Activated CD4-positive, alpha-beta T cell treated with anti-CD3 and anti-CD28 coated beads, Interleukin-2, amount 50 U/mL, for 1 hour (primary cell): ENCODE measurements at places on chromosomes 7 and 10.

GRCh38 chr10:25959540-25960232 is 25.7 kb downstream of the MYO3A start:
- DNase-seq: no peak

- no peak for DNase-seq
Measured at GRCh38 chr10:62577076-62577475, 202.9 kb downstream of the ZNF365 start.

- no peak for DNase-seq
Measured at GRCh38 chr10:38038932-38039245, 28.4 kb downstream of the ZNF33A start.

DNA sequence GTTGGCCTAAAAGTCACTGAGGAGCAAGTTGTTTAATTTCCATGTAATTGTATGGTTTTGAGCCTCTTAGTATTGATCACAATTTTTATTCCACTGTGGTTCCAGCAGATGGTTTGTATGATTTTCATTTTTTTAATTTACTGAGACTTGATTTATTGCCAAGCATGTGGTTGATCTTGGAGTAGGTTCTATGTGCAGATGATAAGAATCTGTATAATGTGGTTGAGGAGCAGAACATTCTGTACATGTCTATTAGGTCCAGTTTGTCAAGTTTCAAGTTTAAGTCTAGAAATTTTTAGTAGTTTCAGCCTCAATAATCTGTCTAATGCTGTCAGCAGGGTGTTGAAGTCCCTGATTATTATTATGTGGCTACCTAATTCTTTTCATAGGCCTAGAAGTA is 22.7 kb upstream of the ZWINT start:
- no peak for DNase-seq

DNA sequence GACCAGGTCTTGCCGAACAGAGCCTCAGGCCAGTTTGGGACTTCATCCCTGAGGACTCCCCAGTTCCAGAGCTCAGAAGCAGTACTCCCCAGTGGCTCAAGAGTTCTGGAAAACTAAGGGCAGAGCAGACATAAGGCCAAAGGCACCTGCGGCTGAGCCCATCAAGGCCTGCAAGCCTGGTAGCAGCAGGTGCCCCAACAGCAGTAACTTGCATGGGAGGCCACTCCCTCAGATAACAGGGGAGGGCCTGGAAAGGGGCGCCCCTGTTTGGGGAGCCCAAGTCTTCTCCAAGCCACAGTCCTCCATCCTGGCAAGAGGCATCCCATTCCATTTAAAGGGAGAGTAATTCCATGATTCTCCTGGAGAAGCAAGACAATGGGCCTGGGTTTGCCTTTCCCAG is 13.0 kb downstream of the POLL start:
- no peak for DNase-seq

- DNase-seq: no peak
Measured at GRCh38 chr7:5681979-5682546, 99.4 kb downstream of the RNF216 start.

GRCh38 chr7:11552676-11553296 is 279.2 kb downstream of the THSD7A start:
- no peak for DNase-seq

DNA sequence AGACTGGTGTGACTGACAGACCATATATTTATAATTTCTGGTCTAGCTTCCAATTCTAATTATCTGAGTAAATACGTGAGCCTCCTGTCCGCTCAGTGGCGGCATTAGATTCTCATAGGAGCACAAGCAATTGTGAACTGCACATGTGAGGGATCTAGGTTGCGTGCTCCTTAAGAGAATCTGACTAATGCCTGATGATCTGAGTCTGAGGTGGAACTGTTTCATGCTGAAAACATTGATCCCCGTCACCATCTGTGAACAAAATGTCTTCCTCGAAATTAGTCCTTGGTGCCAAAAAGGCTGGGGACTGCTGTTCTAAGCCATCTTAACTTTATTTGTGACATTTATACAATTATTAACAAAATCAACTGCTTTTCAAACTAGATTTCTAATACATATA is 164.7 kb upstream of the MEOX2 start:
- DNase-seq: no peak

GRCh38 chr7:184294-185264 is 7.8 kb upstream of the FAM20C start:
- no peak for DNase-seq

DNA sequence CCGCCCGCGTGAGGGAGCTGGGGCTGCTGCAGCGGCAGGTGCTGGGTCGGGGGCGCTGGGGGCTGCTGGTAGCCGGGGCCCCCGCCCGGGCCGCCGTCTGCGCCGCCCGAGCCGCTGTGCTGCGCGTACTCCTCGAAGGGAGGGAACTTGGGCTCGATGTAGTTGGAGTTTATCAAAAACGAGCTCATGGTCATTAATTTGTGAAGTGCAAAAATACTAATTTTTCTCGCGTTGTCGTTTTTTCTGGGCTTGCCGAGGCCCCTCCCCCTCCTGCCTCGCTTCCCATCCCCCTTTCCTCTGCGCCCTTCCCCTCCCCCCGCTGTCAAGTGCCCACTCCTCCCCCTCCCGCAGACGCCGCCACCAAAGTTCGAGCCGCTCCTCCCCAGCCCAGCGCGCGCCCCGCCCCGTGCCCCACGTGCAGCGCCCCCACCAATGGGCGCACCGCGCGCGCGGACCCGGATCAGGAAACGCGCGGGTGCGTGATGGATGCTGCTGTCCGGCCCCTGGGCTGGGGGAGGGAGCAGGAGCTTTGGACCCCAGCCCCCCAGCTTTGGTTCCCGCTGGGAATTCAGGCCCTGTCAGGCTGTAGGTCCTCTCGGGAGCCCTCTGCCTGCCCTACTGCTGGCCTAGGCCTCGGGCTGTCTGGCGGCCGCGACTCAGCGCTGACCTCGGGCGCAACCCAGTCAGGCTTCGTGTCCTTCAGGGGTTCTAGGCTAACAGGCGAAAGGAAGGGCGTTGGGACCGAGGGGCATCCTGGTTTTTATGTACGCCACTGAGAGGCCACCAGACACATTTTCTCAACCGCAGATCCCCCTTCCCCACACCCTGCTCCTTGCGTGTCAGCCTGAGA is at the start of gene HOXA4:
HOXA4 (minus strand) TSS at position 218 of the 850 bp plus-strand sequence; CDS start at position 194, 24 bp downstream.
- DNase-seq: peak; percentile 76

DNA sequence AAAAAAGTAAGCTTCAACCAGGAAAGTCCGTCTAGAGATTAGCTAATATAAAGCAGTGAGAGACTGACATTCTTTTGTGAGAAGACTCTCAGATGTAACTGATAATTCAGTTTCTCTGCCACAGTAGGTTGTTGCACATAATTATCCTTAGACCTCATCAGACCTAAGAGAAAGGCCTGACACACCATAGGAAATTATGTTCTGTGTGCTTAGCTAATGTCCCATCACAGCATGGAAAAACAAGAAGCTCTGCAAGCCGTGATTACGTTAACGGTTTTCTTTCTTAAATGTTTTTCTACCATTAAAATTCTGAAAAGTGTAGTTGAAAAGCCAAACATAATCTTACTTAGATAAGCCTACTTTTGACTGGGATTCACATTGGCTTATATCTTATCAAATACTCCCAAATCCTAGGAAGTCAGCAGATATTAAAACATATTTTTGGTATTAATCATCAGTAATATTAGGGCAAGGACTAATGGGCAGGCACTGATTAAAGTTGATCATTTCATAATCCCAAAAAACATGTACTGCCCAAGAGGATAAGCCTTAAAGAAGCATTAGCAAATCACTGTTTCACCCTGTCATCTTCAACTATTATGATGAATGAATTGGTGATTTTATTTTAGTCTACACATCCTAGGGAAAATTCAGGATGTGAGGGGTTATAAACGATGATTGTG is 5.2 kb downstream of the CSTF2T start:
- DNase-seq: no peak

DNA sequence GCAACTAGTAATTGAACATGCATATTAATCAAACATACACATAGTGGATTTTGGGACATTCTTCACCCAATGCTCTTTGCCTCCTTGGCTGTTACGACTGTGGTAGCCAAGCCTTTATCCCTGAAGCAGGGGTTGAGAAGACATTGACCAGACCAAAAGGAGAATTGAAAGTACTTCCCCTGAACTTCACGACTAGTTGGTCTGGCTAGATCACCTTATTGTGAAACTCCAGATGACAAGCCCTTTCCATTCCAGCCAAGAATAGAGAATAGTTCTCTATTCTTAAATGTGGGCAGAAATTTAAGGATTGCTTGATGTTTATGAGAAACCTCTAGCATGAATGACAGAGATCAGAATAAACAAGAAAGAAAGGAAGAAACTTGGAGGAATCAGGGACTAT is 97.0 kb downstream of the LRMDA start:
- no peak for DNase-seq

GRCh38 chr10:4208499-4208898 is 423.5 kb upstream of the KLF6 start:
- no peak for DNase-seq

GRCh38 chr7:31114593-31115343 is 62.7 kb downstream of the ADCYAP1R1 start:
- DNase-seq: no peak

GRCh38 chr7:132654150-132654549 is 77.9 kb upstream of the PLXNA4 start:
- no peak for DNase-seq

DNA sequence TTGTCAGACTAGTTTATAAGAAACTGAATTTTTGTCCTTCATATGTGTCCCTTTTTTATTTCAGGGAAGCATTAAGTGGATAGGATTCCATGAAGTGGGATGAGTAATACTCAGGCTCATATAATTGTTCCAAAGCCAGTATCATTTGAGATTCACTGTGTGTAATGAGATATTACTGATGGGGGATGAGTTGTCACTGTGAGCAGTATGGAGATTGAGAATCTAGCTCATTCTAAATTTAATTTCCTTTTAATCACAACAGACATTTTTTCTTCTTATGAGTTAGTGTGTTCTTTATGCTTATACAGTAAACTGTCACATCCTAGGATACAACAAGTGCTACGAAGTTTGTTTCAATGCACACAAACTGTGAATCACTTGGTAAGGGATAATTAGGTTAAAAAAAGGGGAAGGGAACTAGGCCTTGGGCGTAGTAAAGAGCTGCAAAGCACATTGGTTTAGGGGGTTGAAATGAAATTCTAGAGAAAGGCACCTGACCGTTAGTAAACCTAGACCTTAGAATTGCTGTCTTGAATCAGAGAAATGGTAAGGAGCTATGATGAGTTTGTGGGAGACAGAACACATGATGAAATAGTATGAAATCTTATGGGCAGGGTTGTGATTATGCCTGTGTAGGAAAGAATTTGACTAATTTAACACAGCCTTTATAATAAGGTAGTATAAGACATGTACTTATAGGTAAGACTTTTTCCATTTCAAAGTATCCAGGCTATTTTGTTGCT is 153.4 kb downstream of the MLLT10 start:
- DNase-seq: no peak

DNA sequence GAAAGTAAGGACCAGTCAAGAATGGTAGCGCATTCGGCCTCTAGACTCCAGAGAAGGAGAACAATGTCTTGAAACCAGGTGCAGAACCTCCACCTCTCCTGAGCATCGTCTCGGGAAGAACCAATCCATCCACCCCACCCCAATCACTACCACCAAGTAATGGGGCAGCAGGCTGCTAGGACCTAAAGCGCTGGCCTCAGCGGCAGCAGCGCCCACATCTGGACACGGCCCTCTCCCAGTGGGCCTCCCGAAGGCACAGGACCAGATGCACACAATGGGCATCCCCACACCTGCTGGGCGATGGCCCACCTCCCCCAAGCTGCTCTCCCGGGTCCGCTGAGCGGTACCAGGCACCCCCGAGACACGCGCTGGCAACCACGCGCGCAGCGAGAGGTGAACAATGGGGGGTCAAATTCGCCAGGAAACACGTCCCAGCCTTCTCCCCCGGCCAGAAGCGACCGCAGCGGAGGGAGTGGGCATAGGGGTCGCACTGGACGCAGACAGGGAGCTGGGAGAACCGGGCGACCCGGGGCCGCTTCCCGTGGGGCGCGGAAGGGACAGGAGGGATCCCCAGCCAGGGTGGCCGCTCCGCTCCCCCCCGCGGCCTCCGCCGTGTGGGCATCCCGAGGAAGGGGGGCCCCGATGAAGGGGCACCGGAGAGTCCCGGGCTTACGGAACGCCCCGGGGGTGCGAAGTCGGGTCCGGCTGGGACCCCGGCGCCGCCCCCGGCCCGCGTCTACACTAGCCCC is 506 bp downstream of the CTTNBP2 start:
- no peak for DNase-seq

DNA sequence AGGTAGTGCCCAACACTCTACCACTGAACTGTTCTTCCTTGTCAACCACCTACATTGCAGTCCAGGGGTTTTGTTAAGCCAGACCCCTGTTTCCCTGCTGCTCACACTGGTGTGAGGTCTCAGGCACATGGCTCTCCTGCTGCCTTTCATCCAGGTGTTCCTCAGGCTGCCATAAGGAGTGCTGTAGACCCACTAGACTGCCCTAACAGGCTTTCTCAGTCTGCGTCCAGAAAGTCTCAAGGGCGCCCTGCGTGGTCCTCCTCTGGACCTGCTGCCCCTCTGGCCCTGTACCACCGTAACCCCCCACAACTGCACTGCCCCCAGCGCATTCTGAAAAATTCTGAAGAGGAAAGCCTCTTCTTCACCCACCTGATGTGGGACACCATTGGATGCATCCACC is 225.7 kb upstream of the ANKRD30A start:
- no peak for DNase-seq

DNA sequence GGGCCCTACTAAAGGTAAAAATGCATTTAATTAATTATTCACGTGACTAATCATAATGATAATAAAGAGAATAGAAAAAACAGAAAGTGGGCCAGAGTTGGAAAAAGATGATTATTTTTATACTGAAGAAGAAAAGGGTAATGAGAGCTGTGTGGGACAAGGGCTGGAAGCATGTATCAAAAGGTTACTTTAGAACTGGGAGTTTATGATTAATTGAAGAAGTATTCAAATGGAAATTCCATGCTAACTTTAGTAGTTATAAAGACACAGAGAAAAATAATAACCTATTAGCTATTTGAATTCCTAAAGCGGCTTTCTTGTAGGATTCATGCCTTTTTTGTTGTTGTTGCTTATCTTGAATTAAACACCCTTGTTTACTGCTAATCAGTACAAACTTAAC is 49.9 kb downstream of the MKX start:
- no peak for DNase-seq

GRCh38 chr7:69696054-69696591 is 97.8 kb downstream of the AUTS2 start:
- no peak for DNase-seq

GRCh38 chr7:91407942-91408341 is 143.7 kb downstream of the FZD1 start:
- DNase-seq: no peak
